ENCODE measurements at places on chromosomes 6 and 20. TPM values are rescaled to one million over a fixed set of nuclear protein-coding genes. Genes with fewer than 3 reads are reported as not detected.

The SIRPD gene
- not detected for total RNA-seq

- no peak for DNase-seq
Observed at GRCh38 chr20:48454671-48455490, 372.9 kb downstream of the PREX1 start.

DNA sequence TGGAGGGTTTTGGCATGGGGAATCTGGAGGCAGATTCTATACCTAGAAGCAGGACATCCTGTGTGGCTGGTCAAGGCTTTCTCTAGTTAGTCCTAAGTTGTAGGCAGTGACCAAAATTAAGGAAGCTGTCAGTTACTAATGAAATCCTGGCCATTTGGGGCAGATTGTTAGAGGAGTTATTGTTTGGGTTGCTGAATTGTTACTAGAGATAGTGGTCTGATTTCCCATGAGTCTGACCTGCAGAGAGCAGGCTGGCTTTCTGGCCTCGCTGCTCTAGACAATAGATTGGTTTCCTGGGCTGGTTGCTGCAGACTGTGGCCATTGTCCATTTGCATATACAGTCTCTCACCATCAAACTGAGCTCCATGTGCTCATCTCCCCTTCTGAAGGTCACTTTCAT is 205.0 kb upstream of the SASH1 start:
- DNase-seq = no peak

GRCh38 chr6:145051661-145052060 is 683.7 kb downstream of the EPM2A start:
- no peak for DNase-seq

GRCh38 chr6:100457311-100457990 is 7.3 kb downstream of the SIM1 start:
- DNase-seq = no peak

- no peak for DNase-seq
Observed at GRCh38 chr20:51227744-51228143, 204.8 kb upstream of the KCNG1 start.

DNA sequence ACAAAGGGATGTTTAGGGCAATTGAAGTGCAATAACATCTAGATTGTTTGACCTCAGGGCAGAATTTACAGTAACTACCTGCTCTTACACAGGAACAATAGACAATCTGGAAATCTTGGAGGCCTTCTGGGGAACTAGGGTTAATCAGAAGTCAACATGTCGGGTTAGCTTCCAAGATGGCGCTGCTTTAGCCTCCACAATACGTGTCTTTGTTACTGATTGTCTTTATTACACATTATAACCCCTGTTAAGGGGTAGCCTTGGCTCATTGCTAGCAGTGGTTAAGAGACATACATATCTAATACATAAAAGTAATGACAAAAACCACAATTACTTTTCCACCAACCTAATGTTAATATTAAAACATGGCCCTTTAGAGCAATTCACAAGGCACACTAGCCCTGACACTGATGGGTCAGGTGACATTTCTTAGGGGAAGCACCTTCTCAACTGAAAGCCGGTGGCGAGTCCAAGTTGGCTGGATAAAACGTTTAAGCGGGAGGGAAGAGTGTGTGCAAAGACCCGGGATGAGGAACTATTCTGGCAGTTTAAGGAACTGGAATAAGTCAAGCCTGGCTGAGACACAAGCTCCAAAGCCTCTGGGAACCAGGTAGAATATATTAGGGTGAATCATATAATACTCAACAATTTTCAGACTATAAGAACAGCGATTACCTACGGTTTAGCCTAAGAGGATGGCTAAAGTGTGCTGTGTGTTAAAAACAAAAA is 236.9 kb downstream of the BCAS1 start:
- no peak for DNase-seq

- peak; percentile 26 for DNase-seq
Observed at GRCh38 chr6:157240059-157240959, 83.0 kb downstream of the TMEM242 start.

DNA sequence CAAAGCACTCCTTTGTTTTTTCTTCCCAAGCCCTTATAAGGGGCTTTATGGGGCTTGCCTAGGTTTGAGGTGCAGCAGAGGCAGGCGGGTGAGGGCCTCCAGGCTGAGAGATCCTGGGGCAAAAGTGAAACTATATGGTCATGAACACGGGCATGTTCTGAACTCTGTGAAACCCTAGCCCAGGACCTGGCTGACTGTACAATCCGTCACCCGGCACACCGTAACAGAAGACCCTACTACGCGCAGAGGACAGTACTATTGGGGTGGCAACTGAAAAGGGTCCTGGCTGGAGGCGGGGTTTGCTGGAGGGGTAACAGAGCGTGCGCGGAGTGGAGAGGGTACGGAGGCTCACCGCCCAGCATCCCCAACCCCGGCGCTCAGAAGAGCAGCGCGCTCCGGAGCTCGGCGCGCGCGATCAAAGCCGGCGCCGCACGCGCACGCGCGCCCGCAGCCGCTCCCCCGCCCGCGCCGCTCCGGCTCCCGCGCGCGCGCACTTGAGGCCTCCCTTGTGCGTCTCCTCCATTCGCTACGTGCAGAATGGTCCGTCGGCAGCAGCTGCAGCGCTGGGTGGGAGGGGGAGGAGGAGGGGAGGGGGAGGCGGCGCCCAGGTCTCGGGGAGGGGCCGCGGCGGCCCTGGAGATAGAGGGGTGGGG is 54.2 kb downstream of the MRPL14 start:
- DNase-seq = peak; percentile 60

DNA sequence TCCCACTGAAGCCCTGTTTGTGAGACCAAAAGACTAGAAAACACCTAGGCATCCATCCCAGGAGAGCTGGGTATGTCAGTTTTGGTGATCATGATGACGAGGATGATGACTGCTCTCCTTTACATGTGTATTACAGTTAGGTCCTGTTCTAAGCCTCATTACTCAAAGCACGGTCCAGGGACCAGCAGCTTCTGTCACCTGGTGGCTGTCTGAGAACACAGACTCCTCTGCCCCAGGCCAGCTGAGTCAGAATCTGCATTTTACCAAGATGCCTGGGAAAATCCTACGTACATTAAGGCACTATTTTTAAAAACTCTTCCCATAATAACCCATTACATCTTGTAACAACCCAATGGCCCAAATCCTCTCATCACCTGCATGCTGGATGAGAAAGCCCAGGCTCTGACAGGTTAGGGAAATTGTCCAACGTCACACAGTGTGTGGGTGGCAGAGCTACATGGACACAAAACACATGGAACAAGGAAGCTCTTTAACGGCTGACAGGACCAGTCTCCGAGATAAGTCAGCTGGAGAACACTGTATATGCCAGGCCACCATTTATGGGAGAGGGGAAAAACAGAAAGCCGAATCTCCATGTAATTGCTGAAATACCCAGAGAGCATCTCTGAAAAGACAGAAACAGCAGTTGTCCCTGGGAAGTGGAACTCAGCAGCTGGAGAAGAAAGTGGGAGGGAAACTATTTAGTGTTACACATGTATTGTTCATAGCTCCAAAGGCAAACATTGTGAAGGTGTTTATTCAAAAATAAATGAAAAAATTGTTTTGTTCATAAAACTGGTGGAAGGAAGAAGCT is 65.4 kb downstream of the BMP7 start:
- no peak for DNase-seq

The RNF8 gene
- 17.6 TPM for total RNA-seq

DNA sequence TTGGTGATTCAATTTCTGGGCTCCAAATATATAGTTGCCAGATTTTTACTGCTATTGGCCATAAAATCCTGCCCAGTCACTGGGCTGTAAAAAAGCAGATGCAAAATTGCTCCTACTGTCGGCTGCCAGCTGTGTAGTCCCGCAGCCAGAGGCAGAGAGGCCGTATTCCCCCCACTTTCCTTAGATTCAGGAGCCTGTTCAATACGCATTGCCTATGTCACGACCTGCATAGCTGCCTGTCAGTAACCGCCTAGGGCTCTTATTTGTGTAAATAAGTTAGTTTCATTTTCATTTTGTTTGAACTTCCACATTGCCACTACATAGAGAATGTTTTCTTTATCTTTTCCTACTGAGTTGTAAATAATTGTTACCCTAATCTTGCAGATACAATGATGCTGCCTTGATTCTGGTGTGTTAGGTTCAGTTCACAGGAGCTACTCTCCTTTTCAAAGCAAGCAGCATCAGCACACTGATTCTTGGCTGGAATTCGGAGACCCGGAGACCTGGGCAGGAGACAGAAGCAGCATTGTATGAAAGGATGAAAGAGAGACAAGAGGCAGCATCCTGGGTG is 46.0 kb upstream of the UST start:
- peak; percentile 4 for DNase-seq

GRCh38 chr6:124819346-124819745 is 142.9 kb upstream of the RNF217 start:
- DNase-seq = no peak

GRCh38 chr20:62872862-62873261 is 11.2 kb upstream of the TCFL5 start:
- DNase-seq = no peak

DNA sequence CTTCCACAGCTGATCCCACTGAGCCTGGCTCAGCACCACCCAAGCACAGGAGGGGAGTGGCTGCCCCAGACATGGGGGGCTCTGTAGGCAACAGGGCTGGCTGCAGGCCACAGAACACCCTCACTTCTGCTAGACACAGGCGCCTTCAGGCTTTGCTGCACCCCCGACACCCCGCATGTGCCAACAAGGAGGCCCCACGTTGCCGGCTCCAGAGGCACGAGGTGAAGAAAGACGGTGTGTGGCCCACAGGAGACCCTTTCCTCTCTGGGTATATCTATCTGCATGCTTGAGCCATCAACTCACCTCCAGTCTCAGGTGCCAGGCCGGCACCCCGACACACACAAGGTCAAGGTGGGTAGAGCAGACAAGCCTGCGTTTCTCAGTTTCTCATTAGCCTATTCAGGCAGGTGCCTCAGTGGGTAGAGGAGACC is 158.3 kb downstream of the DLL1 start:
- DNase-seq = no peak

The SASH1 gene
- 11.7 TPM for total RNA-seq

The C6orf163 gene
- total RNA-seq = 1.2 TPM

The LY86 gene
- not detected for total RNA-seq

The POPDC3 gene
- total RNA-seq = 45.1 TPM

DNA sequence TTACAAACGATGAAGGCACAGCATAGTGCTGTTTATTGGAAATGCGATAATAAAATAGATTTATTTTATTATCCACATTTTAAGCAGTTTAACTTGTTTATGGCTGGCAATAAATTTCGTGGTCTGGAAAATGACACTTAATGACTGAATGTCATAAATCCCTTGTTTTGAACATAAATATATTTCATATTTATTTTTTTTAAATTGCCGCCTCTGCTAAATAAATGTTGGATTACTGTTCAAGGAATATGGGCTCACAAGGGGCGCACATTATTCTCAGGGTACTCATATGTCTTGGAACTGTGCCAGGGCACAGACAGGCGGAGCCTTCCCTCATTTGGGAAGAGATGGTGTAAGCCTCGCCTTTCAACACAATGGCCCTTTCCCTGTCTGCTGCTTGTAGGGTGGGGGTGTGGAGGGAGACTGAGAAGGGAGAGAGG is 134.3 kb downstream of the PXDC1 start:
- DNase-seq = no peak

DNA sequence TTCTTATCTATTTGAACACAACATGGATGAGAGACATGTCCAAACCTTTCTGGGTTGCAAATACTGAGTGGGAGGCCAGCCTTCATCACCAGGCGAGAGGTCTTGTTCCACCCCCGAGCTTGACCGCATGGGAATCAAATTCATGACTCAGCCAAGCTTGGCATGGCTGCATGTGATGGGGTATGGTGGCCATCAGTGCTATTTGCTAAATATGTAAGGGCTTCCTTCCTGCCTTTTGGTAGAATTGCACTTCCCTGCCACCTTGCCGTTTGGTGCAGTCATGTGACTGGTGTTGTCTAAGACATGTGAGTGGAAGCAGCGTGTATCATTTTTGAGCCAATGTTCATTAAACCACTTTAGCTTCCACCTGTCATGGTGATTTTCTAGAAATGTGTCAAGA is 508.9 kb upstream of the SULF2 start:
- no peak for DNase-seq

DNA sequence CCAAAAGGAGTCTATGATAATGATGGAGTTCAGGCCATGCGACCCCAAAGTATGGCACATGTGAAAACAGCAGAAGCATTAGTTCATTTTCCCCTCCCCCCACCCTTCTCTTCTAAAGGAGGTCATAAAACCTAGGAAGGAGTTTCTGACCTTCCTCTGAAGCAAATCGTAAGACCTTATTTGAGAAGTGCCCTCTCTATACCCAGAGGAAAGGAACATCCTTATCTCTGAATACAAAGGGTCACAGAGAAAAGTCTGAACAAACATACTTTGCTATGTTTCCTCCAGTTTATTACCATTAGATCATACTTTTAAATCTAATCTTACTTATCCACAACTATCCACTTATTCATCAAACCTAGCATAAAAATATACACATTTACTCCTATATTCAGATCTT is 48.6 kb downstream of the SLX4IP start:
- no peak for DNase-seq

- no peak for DNase-seq
Observed at GRCh38 chr6:105164418-105164817, 15.4 kb downstream of the POPDC3 start.

The NRSN1 gene
- not detected for total RNA-seq

DNA sequence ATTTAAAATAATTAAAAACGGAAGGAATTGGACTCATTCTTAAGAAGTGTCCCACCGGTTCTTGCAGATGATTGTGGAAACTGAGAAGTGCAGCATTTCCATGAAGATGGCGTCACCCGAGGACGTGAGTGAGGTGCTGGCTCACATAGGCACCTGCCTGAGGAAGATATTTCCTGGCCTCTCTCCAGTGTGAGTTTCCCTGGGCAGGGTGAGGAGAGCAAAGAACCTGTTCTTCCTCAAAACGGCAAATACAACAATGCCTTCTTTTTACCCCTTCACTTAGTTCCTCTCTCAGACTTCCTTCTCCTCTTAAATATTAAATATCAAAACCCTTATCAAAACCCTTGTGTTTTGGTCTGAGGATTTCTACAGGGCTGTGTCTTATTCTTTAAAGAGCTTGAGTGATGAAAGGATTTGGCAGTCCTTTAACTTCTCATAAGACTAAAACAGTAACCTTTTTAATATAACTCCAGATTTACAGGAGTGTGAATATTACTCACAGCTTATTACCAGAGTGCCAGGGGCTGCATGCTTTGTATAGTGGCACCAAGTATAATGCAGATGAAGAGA is 156.3 kb downstream of the CARMIL1 start:
- DNase-seq = no peak

- no peak for DNase-seq
Observed at GRCh38 chr6:81331526-81331925, 421.0 kb downstream of the TENT5A start.

GRCh38 chr6:146598772-146599405 is at the start of gene ADGB:
TSS of gene ADGB (plus strand) at chr6:146598972. CDS start at chr6:146599041, 69 bp downstream.
- peak; percentile 19 for DNase-seq

DNA sequence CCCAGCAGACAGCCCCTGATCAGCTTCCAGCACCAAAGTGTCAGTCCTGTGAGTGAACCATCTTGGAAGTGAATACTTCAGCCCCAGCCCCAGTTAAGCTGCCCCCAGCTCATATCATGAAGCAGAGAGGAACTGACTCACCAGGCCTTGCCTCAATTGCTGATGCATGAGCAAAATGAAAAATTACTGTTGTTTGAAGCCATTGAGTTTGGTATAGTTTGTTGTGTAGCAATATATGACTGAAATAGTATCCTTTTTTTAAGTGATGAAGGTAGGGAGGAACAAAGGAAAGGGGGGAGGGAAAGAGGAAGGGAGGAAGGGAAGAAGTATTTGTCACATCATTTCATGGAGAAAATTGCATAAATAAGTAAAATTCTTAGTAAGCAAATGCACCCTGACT is 266.4 kb downstream of the MAFB start:
- DNase-seq = no peak
